ENCODE measurements at places on chromosomes 2 and 18.

DNA sequence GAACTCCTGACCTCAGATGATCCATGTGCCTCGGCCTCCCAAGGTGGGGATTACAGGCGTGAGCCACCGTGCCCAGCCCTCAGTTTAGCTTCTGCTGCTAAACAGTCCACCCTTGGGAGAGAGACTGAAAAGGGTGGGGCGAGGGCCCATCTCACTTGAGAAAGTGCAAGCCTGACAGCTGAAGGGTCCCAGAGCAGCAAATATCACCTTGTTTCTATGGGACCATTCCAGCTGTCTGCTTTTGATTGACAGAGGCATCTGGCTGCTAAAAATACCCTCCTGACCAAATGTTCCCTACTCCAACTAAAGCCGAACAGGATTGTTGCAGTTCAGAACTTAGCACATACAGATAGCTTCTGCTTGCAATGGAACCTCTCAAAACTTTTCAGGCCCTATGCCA is 436 bp upstream of the SMYD1 start:
- no peak for DNase-seq

DNA sequence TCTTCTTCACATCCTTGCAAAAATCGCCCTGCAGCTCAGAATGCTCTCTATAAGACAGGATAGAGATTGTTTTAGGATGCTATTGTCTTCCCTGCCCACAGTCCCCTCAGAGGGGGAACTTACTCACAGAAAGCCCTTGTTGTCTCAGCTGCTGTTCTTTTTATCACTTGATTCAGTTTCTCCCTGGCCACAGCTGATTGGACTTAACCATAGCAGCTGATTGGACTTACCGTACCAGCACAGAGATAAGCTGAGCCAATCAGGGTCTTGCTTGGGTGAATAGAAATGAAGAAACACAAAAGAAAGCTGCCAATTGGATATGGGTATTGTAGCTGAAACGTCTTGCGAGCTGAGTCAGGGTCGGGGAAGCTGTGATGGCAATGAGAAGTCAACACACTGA is 194.2 kb upstream of the MEX3C start:
- no peak for DNase-seq

GRCh38 chr18:64712035-64712434 is 563.1 kb upstream of the LINC00305 start:
- DNase-seq: no peak

DNA sequence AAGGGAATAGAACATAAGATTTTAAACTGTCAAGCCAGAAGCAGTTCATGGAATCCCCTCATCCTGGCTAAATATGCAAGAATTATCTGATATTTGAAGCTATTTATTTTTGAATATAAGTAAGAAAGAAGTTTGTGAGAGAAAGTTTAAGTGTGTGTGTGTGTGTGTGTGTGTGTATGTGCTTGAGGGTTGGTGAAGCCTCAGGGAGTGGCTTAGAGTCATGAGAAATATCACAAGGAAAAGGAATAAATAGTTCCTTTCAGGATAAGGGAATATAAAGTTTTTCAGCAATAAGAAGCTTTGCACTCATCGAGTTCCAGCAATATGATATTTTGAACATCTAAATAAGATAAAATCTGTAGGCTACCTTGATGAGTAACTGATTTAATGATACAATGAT is 359.6 kb downstream of the MEIS1 start:
- no peak for DNase-seq

GRCh38 chr2:96664366-96664925 is 21.9 kb downstream of the FER1L5 start:
- DNase-seq: no peak

GRCh38 chr18:75198036-75198435 is 10.9 kb downstream of the PTGR3 start:
- no peak for DNase-seq

DNA sequence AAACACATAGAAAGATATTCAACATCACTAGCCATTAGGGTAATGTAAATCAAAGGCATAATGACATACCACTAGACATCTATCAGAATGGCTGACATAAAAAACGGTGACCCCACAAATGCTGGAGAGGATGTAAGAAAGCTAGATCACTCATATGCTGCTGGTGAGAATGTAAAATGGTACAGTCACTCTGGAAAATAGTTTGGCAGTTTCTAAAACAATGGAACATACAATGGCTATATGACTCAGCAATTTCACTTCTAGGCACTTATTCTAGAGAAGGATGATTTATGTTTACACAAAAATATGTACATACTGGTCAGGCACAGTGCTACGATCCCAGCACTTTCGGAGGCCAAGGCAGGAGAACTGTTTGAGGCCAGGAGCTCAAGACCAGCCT is 87.3 kb downstream of the COLEC12 start:
- DNase-seq: no peak

GRCh38 chr2:113000436-113000835 is 4.8 kb upstream of the IL36A start:
- DNase-seq: no peak

DNA sequence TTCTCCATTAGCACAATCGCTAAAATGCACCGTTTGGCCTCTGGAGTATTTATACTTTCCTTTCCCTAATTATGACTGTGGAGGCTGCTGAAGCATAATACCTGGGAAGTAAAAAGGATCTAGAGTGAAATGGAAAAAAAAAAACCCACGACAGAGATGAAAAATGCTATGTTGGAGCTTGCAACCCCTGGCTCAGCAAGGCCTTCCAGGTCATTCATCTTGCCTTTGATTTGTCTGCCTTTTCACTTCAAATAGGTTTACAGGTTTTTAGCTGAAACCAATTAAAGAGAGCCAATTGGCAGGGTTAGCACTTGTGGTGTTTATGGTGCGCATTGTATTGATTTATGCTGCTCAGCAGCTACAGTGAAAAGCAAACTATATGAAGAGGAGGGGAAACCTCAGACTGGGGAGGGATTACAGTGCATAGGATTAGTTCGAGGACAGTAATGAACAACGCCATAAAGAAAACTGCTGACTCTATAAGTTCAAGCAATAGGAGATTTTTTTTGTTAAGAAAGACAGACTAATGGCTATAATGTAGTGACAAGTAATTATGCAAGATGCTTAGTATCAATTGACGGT is 347.9 kb downstream of the MEIS1 start:
- no peak for DNase-seq

- no peak for DNase-seq
Observed at GRCh38 chr2:64943387-64944150, 45.6 kb upstream of the SLC1A4 start.

- DNase-seq: no peak
Observed at GRCh38 chr2:130381619-130382018, 25.8 kb downstream of the PTPN18 start.
